ENCODE measurements at places on chromosomes 1 and 21.

GRCh38 chr1:114339379-114339778 is 171.6 kb downstream of the TRIM33 start:
- DNase-seq = no peak

DNA sequence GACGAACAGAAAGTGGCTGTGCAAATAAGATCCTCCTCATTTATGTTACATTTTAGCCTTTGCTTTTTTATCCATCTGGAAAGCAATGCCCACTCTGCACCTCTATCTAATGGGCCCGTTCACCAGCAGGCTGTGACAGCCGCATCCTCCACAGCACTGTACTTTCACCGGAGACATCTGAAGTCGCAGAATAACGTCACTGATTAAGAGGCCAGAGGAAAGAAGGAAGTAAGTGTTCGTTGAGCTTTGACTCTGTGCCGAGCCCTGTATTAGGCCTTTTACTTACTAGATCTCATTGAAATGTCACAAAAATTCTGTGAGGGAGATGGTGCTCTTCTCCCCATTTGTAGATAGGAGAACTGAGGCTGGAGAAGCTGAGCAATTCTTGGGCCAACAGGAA is 62.3 kb downstream of the KAZN start:
- no peak for DNase-seq

- DNase-seq = peak; percentile 38
Observed at GRCh38 chr1:215567491-215568298, 591 bp downstream of the KCTD3 start.

DNA sequence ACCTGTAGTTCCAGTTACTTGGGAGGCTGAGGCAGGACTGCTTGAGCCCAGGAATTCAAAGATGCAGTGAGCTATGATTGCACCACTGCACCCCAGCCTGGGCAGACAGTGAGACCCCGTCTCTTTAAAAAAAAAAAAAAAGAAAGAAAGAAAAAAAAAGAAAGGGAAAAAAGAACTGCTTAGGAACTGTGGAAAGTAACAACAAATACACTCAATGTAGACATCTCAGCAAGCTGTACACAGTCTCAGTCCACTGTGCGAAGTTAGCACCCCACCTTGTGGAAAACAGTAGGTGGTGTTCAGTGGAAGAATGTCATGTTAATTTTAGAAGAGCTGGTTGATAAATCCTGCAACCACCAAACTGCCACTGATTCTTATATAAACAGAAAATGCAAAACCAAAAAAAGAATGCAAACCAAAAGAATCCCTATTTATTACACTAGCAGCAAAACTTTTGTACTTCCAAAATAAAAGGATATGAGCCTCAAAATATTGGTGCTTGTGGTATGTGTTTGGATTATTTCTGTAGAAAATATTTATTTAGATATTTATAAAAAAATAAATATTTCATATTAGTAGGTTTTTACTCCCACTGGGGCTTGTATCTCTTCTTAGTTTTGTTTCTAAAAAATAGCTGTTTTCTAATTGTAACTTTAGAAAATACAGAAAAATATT is 31.1 kb downstream of the ALG14 start:
- peak; percentile 48 for DNase-seq

GRCh38 chr21:17368748-17369363 is 144.0 kb upstream of the CXADR start:
- DNase-seq = no peak

- DNase-seq = no peak
Observed at GRCh38 chr1:30743584-30744059, 14.0 kb downstream of the LAPTM5 start.

DNA sequence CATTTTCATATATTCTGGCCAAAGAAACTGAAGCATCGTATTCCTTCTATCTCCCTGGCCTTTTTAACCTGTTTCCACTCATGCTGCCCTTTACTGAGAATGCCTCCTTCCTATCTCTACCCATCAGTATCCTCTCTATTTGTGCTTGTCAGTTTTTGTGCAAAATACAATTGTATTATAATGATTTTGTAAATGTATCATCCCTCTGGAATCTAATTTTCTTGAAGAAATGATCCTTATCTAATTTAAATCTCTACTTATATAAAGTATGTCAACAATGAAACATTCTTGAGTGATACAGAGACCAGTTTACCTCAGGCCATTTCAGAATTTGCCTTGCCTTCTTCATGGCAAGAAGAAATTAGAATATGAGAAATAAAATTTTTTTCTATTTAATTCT is 59.0 kb upstream of the TEKT2 start:
- no peak for DNase-seq

DNA sequence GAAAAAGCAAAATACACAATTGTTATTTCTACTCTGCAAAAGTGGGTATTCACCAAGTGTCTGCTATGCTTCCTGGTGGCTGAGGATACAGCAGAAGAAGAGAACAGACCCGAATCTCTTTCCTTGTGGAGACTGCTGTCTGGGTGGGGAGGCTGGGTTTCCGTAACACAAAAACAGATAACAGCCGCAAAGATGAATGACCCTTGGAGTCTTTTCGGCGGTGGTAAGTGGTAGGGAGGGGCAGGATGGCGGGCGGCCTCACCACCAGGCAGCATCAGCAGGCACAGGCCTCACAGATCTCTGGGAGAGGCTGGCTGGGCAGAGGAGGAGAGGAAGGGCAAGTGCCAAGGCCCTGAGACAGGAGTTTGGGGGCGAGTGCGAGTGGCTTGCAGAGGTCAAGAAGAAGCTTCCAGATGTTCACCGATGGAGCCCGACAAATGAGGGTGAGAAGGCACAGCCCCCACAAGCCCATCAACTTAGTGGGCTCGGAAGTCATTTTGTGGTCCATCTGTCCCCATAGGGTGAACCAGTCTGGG is 164.2 kb downstream of the RHOU start:
- DNase-seq = no peak

GRCh38 chr1:207219979-207220889 is 101.2 kb upstream of the CD55 start:
- no peak for DNase-seq

DNA sequence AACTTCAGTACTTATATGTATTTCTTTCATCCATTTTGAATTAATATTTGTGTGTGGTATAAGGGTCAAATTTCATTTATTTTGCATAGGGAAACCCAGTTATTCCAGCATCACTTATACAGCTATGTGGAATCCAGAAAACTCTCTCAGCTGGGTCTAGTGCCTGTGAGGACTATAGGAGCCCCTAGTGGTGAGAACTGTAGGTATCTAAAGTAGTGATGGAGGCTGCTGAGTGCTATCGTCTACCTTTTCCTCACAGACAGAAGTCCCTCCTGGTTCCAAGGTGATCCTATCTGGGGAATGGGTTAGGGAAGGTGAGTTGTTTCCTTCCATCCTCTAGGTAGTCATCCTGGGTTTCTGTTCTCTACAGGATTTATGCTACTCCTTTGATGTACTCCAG is 352.0 kb upstream of the C1orf87 start:
- peak; percentile 4 for DNase-seq

DNA sequence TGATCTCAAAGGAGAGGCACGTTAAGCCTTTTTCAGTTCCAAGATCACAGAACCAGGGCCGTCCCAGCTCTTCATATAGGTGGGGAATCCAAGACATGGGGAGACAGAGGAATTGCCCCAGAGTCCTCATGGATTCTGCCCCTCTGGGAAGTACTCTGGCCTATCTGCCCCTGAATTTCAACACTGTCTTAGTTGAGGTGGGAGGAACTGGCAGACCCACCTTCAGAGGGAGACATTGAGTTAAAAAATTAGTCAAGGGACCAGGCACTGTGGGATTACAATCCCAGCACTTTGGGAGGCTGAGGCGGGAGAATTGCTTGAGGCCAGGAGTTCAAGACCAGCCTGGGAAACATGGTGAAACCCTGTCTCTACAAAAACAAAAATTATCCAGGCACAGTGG is 2.1 kb upstream of the KNCN start:
- no peak for DNase-seq

- DNase-seq = no peak
Observed at GRCh38 chr1:101244842-101245241, 8.0 kb downstream of the S1PR1 start.

GRCh38 chr1:228291906-228292608 is 84.2 kb downstream of the OBSCN start:
- no peak for DNase-seq

GRCh38 chr1:150875197-150876118 is 941 bp downstream of the ARNT start:
- DNase-seq = no peak

GRCh38 chr21:45466330-45467220 is 61.6 kb downstream of the COL18A1 start:
- no peak for DNase-seq

DNA sequence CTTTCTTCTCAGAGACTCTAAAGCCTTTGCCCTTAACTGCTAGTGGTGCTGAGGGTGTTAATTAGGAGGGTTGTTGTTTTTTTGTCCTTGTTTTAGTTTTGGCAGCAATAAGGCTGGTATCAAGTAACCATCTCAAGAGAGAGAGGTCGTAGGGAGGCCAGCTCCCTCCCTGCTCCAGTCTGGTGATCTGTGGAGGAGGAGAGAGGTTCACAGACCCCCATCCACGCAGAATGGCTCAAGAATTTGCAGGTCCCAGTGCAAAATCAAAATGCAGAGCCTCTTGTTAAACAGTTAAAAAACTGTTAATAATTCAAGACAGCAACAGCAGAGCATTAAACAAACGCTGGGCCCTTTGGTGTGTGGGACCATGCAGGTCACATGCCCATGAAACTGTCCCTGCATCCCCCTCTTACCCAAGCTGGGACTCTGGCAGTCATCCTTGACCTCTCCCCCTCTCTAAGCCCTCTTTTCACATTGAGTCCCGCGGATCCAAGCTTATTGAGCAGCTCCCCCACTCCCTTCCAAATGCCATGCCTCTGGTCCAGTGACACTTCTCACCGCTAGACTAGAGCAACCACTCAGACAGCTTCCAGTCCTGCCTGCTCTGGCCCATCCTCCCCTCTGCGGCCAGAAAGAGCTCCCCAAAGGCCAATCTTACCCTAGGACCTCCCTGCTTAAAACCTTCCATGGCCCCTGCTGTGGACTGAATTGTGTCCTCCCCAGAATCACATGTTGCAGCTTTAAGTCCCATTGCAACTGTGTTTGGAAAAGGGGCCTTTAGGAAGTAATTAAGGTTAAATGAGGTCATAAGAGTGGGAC is 47.7 kb upstream of the RPL11 start:
- peak; percentile 28 for DNase-seq

DNA sequence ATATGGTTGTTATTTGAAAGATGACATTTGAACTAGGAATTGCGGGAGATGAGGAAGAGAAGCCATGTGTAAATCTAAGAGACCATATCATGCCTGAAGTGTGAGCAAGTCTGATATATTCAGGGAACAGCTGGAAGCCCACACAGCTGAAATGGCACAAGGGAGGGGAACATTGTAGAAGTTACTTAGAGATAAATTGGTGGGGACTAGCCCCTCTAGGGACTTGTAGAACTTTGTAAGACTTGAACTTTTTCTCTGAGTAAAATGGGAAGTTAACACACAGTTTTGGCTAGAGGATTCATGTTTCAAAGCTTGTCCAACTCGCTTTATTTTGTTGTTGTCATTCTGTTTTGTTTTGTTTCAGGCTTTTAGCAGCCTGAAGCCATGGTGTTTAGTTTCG is 216.4 kb downstream of the FMN2 start:
- DNase-seq = no peak

DNA sequence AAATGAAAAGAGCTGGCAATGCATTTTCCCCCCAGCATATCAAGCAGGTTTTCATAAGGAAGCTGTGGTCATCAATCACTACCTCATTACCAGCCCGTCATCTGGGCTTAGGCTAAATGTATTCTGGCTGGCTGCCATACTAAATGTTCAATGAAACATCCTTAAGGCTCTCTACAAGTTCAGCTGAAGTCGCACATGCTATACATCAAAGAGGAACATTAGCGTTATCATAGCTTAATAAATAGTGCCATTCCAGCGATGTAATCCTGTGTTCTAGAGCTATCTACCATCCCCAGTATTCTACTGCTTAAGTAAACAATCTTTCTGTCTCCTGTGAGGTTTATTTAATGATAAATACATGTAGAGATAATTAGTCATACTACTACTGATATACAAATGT is 288.8 kb downstream of the DPYD start:
- DNase-seq = peak; percentile 83
